ENCODE measurements at places on chromosomes 11 and 22. TPM values are rescaled to one million over a fixed set of nuclear protein-coding genes. Genes with fewer than 3 reads are reported as not detected.

MYO7A gene
- 27.9 TPM for total RNA-seq

MMP27 gene
- not detected for total RNA-seq

SNRPD3 gene
- total RNA-seq = 43.4 TPM

DEFB131B gene
- total RNA-seq = not detected

OPCML gene
- total RNA-seq = 1.3 TPM

MOGAT2 gene
- not detected for total RNA-seq

MYBPC3 gene
- total RNA-seq = 0.42 TPM

CHST1 gene
- 15.2 TPM for total RNA-seq

MRGPRX4 gene
- not detected for total RNA-seq

TIGD3 gene
- 0.16 TPM for total RNA-seq

TSPAN18 gene
- total RNA-seq = 34.8 TPM

OLFML1 gene
- total RNA-seq = 13.2 TPM

TRIM34 gene
- 9.2 TPM for total RNA-seq
